ENCODE measurements at places on chromosomes 4 and X. TPM values are rescaled to one million over a fixed set of nuclear protein-coding genes. Genes with fewer than 3 reads are reported as not detected.

- no peak for DNase-seq
These were observed 20.4 kb downstream of the REPS2 start for GRCh38 chrX:16966752-16967448.

DNA sequence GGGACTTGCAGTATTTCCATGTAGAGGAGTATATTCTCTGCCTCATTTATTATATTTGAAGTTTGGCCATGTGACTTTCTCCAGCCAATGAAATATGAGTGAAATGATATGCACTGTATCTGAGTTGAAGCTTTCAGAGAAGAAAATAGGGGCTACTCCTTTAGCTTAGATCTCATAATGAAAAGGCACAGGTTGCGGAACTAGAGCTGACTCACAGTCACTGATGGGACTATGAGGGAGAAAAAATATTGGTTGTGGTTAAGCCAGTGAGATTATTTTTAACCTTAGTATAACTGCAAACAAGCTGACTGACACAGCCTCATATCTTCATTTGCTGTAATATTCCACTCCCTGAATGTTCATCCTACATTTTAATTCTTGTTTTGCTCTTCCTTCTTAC lies 1104.3 kb downstream of the RPA4 start:
- DNase-seq = no peak

DNA sequence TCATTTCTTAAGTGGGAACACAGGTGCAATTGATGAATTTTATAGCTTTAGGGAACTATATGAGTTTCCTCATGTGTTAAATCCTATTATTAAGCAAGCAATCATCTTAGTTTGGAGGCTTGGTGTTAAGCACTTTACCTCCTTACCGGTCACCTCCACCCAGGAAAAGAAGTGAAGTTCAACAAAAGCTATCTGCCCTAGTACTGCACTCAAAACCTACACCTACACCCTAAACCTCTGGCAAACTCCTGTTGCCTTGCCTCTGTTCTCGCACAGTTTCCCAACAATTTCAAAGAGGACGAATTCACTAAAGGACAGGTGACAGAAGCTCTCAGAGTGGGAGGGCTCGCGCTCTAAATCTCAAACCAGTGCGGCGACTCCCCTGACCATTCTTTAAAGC lies 85.7 kb upstream of the TENT5D start:
- no peak for DNase-seq

DNA sequence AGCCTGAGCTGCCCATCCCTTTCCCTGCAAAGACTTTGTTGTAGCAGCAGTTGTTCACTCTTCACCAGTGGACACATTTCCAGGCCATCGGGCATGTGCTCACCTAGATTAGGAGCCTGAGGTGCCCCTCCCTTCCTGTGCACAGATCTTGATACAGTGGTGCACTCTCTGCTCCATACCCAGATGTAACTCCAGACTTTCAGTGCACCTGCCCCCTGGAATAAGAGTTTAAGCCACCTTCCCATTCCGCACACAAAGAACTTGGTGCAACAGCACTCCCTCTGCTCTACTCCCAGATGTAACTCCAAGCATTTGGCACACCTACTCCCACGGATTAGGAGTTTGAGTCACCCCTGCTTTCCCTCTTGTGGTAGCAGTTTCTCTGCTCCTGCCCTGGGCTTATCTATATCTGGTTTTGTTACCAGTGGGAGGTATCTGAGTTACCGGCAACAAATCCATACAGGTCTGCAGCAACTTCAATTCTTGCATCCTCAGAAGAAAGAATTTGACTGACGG lies 36.0 kb upstream of the PLK4 start:
- DNase-seq = no peak

- DNase-seq = no peak
These were observed 4.3 kb downstream of the MAEA start for GRCh38 chr4:1293991-1294390.

The TMEM35A gene
- polyA plus RNA-seq = 5.6 TPM

The ARL13A gene
- polyA plus RNA-seq = not detected

Measured in SK-N-SH (cell line).